ENCODE measurements at places on chromosomes 6 and 20.

DNA sequence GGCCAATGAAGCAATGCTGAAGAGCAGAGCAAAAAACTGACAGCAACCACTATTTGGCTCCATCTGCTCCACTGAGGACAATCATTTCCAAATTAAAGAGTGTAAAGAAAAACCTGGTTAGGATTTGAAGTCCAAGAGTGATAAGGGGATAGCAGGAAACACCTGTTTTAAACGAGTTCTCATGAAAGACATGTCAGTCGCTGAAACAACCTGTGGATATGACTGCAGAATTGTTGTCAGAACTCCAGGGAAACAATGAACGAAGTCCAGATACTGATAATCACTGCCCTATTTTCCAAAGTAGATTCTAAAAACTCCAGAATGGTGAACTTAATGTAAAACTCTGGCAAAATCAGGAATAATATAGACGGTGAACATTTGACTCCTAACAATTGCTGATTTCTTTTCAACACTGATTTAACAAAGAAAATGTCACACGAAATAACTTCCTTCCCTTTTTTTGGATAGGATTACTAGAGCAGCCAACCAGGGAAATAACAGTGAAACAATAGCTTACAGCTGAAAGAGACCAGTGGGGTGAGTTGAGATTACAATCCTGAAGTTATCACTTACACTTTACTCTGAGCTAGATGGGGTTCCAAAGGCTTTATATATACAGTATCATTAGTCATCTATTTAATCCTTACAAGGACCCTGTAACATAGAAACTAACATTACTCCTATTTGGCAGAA is 83.7 kb downstream of the ELOVL5 start:
- DNase-seq = no peak

DNA sequence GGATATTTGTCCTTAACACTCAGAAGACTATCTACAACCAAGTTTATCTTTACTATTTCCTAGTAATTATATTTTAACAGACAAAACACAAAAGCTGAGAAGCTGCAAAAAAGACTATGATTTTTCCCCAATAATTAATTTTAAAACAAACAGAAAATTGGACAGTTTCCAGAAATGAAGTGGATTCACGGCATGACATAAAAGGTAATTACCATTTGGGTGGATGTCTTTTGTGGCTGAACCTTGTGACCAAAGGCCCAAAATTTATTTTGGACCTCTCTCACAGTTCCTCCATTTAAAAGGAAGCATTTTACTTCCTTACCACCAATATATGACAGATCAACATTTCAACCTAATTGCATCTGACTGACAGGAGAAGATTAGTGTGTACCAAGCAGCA is 90.2 kb downstream of the GMDS start:
- DNase-seq = no peak

DNA sequence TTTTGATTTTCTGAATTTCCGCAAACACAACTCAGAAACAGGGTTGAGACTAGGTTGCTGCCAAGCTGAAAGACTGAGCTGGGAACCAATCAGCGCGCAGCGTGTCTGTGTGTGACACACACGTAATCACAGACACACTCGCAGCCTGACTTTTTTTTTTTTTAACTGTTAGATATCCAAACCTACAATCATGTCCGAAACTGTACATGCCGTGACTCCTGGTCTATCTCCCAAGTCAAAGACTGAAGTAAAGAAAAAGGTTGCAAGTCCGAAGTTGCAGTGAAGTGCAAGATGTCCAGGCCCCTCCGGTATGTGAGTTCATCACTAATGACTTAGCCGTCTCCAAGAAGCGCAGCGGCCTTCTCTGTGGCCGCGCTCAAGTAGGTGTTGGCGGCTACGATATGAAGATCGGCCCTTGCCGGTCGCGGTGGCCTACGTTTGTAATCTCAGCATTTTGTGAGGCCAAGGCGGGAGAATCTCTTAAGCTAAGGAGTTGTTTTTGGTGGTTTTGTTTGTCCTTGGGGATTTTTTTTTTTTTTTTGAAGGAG is 108.2 kb downstream of the HFE start:
- DNase-seq = peak; percentile 95

DNA sequence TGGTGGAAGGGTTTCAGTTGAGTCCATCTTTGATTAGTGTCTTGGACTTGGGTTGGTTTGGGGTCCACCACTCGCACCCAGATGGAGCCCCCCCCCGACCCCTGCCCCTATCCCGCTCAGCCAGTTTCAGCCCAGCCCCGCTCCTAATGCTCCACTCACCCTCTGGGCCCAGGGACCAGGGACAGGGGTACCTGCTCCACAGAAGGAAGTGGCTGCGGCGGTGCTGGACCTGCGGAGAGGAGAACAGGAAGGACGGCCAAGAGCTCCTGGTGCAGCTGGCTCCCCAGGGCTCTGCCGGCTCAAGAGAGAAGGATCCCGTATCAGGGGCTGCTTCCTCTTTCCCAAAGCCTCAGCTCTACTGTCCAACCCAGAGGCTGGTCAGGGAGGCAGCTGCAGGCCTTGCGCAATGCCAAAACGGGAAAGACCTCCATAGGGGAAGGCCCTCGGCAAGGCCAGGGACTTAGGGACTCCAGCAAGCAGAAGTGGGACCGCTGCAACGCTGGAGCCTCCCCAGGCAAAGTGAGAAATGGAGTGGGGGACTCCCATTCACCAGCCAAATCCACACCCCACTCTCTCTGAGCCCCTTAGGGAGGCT is at the start of gene SIGLEC1:
SIGLEC1 (minus strand) TSS at position 322 of the 595 bp plus-strand sequence. CDS start 5,472 bp downstream, outside the sequence.
- DNase-seq = no peak

- no peak for DNase-seq
Observed at GRCh38 chr6:20497216-20498040, 36.8 kb upstream of the CDKAL1 start.

GRCh38 chr6:40898073-40898472 is 140.9 kb downstream of the UNC5CL start:
- DNase-seq = no peak

GRCh38 chr6:34025112-34025807 is 120.6 kb downstream of the GRM4 start:
- DNase-seq = no peak

- no peak for DNase-seq
Observed at GRCh38 chr6:79138146-79138545, 60.1 kb upstream of the PHIP start.

Measured in MM.1S (cell line).